Caco-2 (cell line): ENCODE measurements at places on chromosomes 13 and 19. TPM values are rescaled to one million over a fixed set of nuclear protein-coding genes. Genes with fewer than 3 reads are reported as not detected.

- H3K27ac ChIP-seq = peak overlapping the region; percentile 65
- DNase-seq = peak; percentile 78
- H3K27me3 ChIP-seq = no peaks in the 10 kb centered on the region
- H3K4me1 ChIP-seq = peaks cover 58% of the 10 kb centered on the region
Measured at GRCh38 chr13:46655377-46656180, 102.6 kb downstream of the LRCH1 start.

DNA sequence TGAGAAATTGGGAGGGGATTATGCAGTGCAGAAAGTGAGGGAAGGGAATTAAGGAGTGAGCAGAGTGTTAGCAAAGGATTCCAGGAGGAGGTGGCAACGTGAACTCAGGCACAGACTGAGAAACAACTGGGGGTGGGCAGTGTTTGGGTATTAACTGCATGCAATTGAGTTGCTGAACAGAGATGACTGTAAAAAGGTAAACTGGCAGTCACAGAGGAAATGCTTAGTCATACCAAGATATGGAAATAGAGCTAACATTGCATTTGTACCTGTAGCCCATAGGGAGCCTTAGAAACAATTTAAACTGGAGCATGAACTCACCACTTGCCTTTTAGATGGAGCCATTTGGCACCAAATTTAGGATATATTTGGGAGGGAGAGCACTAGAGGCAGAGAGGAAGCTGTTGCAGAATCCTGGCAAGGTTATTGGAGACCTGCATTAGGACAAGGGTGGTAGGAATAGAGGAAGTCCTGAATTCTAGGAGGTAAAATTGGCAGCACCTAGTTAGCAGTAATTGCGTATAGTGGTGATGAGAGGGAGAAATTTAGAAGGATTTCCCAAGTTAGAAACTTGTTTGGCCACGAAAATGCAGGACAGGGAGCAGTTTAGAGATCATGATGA is 100.6 kb upstream of the FRY start:
- H3K4me3 ChIP-seq = no peak overlapping the region
- no peak overlapping the region for H3K27ac ChIP-seq
- peaks cover 14% of the 10 kb centered on the region for H3K4me1 ChIP-seq
- H3K27me3 ChIP-seq = no peaks in the 10 kb centered on the region

- H3K27me3 ChIP-seq = no peaks in the 10 kb centered on the region
- H3K4me3 ChIP-seq = no peak overlapping the region
- no peak overlapping the region for H3K27ac ChIP-seq
- DNase-seq = no peak
- peaks cover 28% of the 10 kb centered on the region for H3K4me1 ChIP-seq
Measured at GRCh38 chr13:106464076-106464475, 71.4 kb downstream of the EFNB2 start.

The KASH5 gene
- 0.56 and 1.00 TPM in 2 replicates for total RNA-seq

DNA sequence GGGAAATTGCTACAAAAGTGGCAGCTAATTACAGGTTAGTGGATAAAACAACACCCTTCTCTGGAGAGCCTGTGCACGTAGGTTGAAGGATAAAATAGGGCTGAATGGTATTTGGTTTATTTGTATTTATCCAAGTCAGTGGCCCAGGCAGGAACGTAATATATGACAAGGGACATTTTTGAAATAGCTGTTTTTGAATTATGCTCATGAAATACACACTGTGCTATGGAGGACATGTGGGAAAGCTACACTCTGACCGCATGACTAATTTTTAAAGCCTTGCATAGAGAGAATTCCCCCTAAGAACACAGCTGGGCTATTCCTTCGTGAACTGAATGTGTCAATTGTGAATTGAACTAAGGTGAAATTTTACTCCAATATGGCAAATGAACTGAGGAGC is 292.1 kb upstream of the MAB21L1 start:
- no peaks in the 10 kb centered on the region for H3K36me3 ChIP-seq
- no peaks in the 10 kb centered on the region for H3K27me3 ChIP-seq
- no peak overlapping the region for H3K4me3 ChIP-seq
- H3K4me1 ChIP-seq = 0 out of 2 replicates have a peak, but pooled peaks cover 5% of the 10 kb centered on the region
- no peak overlapping the region for H3K27ac ChIP-seq

DNA sequence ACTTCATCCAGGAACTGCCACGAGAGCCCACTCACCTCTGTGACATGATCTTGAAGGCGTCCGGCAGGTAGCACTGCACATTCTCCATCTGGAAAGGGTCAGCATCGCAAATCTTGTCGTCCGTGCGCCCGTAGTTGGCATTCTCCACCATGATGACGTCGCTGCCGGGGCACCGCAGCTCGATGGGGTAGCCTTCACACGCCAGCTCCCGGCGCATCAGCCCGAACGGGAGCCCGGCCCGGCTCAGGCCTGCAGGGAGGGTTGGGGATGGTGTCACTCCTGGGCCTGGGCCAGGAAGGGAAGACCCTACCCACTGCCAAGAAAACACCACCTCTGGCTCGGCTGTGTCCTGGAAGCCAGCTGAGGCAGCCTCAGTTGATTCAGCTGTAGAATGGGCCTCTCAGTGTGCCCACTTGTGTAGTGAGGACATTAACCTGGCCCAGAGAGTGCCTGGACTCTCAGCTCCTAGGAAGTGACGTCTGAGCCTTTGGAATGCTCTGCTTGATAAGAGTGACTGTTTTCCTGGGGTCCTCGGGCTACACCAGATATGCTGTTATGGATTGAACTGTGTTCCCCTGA is 28.4 kb downstream of the ADGRL1 start:
- no peaks in the 10 kb centered on the region for H3K27me3 ChIP-seq
- H3K27ac ChIP-seq = no peak overlapping the region
- no peak overlapping the region for H3K4me3 ChIP-seq
- H3K4me1 ChIP-seq = no peaks in the 10 kb centered on the region

- no peaks in the 10 kb centered on the region for H3K36me3 ChIP-seq
- peaks cover under 1% of the 10 kb centered on the region; the same call in 1 of the 2 replicates for H3K4me1 ChIP-seq
- no peak overlapping the region for H3K27ac ChIP-seq
- H3K27me3 ChIP-seq = no peaks in the 10 kb centered on the region
Measured at GRCh38 chr19:50963381-50963780, 6.0 kb downstream of the KLK6 start.

The EDNRB gene
- total RNA-seq = 19.2 and 21.7 TPM in 2 replicates

DNA sequence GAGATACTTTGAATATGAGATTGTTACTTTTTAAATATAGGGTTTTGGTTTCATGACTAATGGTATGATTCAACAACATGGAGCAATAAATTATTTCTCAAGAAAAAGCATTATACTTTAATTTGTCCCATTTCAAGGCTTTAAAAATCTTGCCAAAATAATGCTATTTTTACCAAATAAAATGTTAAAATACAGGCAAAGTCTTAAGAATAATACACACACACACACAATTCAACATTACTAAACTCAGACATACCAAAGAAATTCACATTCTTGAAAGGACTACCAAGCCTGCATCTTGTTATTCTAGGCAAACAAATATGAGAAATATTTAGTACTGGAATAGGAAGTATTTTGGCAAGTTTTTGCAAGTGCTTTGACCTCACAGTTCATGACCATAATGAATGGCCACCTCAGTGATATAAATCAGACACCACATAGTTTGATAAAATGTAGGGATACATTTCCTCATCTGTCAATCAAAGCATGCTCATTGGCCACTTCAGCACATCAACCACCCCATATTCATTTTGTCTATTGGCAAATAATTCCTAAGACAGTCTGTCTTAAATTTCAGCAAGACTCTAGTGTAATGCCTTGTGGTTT is 107.2 kb downstream of the NALCN start:
- H3K4me1 ChIP-seq = no peaks in the 10 kb centered on the region
- no peaks in the 10 kb centered on the region for H3K36me3 ChIP-seq
- no peak overlapping the region for H3K4me3 ChIP-seq

The TINCR gene
- total RNA-seq = 3.8 and 4.1 TPM in 2 replicates

DNA sequence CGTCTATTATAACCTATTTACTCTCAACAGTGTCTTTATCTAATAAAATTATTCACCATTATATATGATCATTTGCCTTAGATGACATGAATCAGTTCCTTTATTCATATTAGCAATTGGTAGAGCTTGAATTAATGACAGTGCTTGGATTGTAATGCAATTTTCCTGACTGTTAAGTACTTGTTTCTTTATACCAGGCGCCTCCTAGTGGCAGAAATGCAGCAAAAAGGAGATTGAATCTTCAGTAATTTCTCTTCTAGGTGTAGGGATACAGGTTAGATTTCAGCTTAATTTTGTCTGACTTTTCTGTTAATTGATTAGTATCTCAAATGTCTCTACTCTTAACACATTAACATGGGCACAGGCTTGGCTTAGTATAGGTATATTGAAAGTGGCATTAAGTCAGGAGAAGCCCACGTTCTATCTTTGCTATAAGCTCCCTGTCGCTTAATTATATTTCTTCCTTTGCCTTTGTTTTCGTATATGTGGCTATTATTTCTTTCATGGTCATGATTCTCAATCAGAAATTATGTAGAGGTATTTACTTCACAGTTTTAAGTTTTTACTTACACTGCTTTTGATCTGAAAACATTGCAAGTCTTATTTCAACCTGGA is 9.1 kb upstream of the LHFPL6 start:
- no peaks in the 10 kb centered on the region for H3K36me3 ChIP-seq
- H3K4me1 ChIP-seq = no peaks in the 10 kb centered on the region
- no peak overlapping the region for H3K27ac ChIP-seq
- DNase-seq = peak; percentile 73

- H3K27ac ChIP-seq = no peak overlapping the region
- no peaks in the 10 kb centered on the region for H3K36me3 ChIP-seq
- no peak overlapping the region for H3K4me3 ChIP-seq
- no peaks in the 10 kb centered on the region for H3K27me3 ChIP-seq
Measured at GRCh38 chr13:51920786-51921185, 59.0 kb downstream of the CCDC70 start.

GRCh38 chr13:58313219-58313618 is 681.7 kb downstream of the PCDH17 start:
- no peak overlapping the region for H3K27ac ChIP-seq
- no peaks in the 10 kb centered on the region for H3K27me3 ChIP-seq
- no peak overlapping the region for H3K4me3 ChIP-seq
- H3K4me1 ChIP-seq = no peaks in the 10 kb centered on the region
- no peaks in the 10 kb centered on the region for H3K36me3 ChIP-seq

The KIR2DL4 gene
- not detected in 2 replicates for total RNA-seq

DNA sequence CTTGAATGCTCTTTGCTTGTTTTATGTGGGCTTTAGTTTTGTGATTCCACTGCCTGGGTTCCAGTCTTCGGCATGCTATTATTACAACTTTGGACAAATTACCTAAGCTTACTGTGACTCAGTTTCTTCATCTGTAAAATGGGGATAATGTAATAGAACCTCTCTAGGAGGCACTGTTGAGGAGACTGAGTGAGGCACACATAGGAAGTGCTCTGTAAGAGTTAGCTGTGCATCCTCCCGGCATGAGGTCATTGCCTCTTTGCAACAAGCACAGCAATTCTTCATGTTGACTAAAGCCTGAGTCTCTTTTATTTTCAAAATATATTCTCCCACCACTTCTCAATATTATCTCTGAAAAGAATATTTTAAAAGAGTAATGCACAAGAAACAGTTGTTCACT is 227.4 kb downstream of the DLEU7 start:
- H3K27me3 ChIP-seq = no peaks in the 10 kb centered on the region
- H3K36me3 ChIP-seq = no peaks in the 10 kb centered on the region
- no peaks in the 10 kb centered on the region for H3K4me1 ChIP-seq
- DNase-seq = no peak
- no peak overlapping the region for H3K27ac ChIP-seq

The THSD8 gene
- 23.9 and 25.9 TPM in 2 replicates for total RNA-seq

DNA sequence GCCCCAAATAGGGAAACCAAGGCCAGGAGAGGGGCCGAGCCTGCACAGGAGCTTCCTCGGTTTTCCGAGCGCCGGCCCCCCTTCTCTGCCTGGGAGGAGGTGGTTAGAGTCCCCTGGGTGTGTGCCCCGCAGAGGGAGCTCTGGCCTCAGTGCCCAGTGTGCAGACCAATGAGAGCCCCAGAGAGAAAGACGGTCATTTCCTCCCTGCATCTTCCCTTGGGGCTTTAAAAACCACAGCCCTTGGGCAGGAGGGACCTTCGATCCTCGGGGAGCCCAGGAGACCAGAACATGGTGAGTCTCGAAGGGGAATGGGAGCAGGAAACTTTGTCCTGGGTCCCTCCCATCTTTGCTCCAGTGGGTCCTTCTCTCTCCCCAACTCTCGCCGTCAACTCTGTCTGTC is at the start of gene C5AR1:
C5AR1 (plus strand) TSS at position 254 of the 400 bp plus-strand sequence; CDS start at position 289, 35 bp downstream.
- no peak within 1 kb of the TSS for H3K4me3 ChIP-seq
- H3K27ac ChIP-seq = no peak within 1 kb of the TSS
- H3K4me1 ChIP-seq = 0 out of 2 replicates have a peak, but pooled peaks cover under 1% of the 10 kb centered on the region
- no peaks in the 10 kb centered on the region for H3K27me3 ChIP-seq

DNA sequence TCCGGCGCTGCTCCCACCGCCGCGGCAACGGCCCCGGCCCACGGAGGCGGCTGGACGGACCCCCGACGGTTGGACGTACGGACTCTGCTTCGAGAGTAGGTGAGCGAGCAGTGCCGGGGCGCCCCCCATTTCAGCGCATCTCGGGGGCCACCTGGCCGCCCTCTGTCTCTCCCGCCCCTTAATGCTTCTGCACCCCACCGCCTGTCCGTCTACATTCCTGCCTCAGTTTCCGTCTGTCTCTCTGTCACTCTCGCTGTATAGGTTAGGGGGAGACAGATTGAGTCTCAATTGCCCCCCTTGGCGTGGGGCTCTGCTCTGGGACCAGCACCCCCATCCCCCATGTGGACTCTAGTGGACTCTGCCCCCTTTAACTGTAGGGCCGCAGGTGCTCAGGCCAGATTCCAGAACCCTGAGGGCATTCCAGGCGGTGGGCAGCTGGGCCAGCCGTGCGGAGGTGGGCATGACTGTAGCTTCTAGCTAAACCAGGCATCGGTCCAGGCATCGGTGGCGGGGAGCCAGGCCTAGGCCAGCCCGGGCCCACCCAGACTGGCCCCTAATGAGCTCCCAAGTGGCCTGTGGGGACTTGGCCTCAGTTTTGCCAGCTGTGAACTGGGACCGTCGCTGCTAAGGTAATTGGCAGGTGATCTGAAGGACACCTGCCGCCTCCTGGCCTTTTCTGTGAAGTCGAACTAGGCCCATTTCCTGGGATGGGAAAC is 373 bp downstream of the TNFAIP8L1 start:
- DNase-seq = peak; percentile 49
- peak overlapping the region; percentile 72 for H3K4me3 ChIP-seq
- peaks cover 12% of the 10 kb centered on the region; the same call in 1 of the 2 replicates for H3K4me1 ChIP-seq
- peaks cover 1% of the 10 kb centered on the region; the same call in 1 of the 2 replicates for H3K36me3 ChIP-seq
- H3K27ac ChIP-seq = peak overlapping the region; percentile 95

DNA sequence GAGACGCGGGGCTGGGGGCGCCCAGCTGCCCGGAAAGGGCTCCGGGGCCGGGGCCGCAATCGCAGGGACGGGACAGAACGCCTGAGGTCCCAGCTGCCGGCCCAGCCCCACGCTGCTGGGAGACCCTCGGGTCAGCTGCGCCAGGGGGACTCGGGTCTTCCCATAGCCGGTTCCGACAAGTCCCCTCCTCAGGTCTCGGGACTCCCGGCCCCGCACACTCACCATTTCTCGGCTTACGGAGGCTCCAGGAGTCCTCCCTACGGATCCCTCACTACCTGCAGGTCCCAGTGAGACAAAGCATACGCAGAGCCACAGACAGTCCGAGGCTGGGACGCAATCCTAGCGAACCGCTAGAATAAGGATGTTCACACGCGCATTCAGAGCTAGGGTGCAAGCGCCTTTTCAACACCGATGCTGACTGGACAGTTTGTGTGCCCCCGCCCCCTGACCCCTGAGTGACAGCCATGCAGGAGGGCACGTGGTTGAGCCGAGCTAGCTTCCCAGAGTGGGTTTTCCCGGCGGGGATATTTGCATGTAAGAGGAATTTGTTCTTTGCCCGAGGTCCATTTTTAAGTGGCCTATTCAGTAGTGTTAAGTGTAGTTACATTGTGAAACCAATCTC is 13.6 kb downstream of the ZNF490 start:
- no peaks in the 10 kb centered on the region for H3K4me1 ChIP-seq
- H3K27ac ChIP-seq = no peak overlapping the region
- DNase-seq = no peak
- no peaks in the 10 kb centered on the region for H3K36me3 ChIP-seq
- no peak overlapping the region for H3K4me3 ChIP-seq

- H3K27ac ChIP-seq = no peak overlapping the region
- H3K27me3 ChIP-seq = no peaks in the 10 kb centered on the region
- no peak overlapping the region for H3K4me3 ChIP-seq
Measured at GRCh38 chr19:58355908-58356765, 2.8 kb upstream of the A1BG start.

The KLF1 gene
- not detected in 2 replicates for total RNA-seq
